Frontal cortex (tissue), 4 donors: ENCODE measurements at places on chromosomes 1 and 21. TPM values are rescaled to one million over a fixed set of nuclear protein-coding genes. Genes with fewer than 3 reads are reported as not detected.

NLRP3 gene
- 0.82 TPM for total RNA-seq

MSH4 gene
- total RNA-seq, result 1.6 TPM

FNBP1L gene
- 254 TPM for total RNA-seq

YRDC gene
- total RNA-seq, result 16.3 TPM

TSACC gene
- not detected for total RNA-seq

GJA9 gene
- not detected for total RNA-seq

GRIK3 gene
- total RNA-seq, result 30.2 TPM

IL24 gene
- under 0.01 TPM for total RNA-seq

SPRR2A gene
- not detected for total RNA-seq

H3-3A gene
- total RNA-seq, result 377 TPM

SRSF4 gene
- total RNA-seq, result 49.7 TPM

GRCh38 chr1:84436876-84437655 is 38.8 kb downstream of the DNASE2B start:
- no peak for DNase-seq

DNA sequence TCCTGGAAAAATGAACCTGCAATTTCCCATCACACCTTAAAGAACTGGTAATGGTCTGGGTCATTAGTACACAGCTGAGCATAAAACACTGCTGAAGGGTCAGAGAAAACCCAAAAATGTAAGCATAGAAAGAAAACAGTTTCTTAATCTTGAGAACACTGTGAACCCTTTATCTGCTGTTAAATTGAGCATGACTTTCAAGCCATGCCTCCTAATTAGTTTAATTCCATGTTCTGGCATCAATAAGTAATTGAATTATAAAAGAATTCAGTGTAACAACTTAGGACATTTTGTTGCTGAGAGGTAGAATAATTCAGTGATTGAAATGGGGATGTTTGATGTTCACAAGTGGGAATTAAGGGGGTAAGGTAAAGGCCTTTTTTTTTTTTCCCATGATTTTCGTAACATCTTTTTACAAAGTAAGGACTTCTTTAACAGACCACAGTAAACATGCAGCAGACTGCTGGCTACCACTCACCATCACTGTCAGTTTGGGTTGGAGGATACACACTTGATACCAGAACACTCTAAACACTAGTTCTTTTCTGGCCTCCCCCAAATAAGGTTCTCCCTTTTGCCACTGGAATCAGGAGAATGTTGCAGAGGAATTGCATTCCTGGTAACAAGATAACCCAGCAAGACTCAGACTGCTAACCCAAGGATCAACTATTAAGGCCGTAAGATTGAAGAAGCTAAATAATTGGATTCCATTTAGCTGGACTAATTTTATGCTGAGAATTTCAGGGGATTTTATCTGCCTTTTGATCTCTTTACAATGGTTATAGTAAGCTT is 3.0 kb downstream of the RWDD3 start:
- no peak for DNase-seq

DNA sequence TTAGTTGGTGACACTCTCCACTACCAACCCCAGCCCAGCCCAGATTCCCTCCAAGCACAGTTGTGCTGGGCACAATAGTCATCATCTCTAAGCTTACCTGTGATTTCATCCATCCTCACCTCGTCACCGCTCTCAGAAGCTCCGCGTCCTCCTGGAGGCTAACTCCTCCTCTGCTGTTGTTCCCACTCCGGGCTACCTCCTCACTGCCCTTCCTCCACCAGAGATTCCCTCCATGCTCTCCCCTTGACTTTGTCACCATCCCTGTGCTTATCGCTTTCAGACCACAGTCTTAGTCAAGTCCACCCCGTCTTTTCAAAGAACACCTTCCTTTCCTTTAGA is 47.0 kb upstream of the KIF26B start:
- no peak for DNase-seq

DNA sequence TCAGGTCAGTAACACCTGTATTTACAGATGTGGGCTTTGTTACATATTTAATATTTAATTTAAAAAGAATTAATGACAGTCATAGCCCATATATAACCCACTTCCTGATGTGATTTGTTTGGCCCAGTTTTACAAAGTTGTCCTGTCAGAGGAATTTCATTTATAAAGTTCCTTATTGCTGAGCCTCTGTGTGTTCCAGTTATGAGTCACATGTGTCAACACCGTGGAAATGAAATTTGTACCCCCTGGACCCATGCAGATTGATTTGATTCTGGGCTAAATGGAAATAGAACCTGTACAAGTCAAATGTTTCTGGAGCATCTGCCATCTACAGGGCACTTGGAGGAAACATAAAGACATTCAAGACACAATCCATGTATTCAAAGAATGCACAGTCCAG is 149.2 kb downstream of the CACNA1E start:
- DNase-seq, result no peak

DNA sequence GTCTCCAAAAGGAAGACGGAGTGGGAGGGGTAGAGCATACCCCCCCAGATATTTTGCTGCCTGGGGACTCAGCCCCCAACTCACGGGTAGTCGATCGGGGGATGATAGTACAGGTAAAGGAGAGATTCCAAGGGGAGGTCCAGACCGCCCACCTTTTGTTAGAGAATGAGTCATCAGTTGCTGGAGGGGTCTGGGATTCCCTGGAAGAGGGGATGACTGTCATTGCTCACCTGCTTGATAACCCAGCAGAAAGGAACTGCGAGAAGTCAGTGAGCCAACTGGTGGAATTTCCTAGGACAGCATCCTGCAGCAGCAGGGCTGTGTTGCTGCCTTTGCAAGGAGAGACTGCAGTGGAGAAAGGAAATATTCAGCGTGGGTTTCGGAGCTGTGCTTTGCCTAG is 64.4 kb downstream of the MACF1 start:
- no peak for DNase-seq

DNA sequence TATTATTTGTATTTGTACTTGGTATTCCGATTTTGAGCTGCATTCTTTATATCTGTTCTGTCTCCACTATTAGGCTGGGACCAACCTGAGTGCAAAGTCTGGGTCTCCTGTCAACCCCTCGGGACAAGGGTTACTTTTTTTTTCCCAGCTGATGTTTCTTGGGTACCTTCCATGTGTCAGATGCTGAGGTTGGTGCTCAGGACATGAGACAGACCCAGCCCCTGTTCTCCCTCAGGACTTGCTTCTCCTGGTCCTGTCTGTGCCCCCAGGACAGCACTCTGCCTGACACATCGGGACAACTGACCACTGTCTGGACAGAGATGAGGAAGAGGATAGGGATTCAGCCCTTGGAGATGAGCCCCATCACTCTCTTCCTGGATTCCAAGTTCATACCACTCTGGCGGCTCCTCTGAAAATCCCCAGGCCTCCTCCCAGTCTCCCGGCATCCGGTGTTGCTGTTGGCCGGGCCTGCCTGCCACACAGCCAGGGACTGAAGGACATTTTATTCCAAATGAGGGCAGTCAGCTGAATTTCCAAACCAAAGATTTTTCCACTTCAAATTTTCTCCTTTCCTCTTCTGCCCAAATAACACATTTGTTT is 55.6 kb upstream of the FMOD start:
- no peak for DNase-seq

DNA sequence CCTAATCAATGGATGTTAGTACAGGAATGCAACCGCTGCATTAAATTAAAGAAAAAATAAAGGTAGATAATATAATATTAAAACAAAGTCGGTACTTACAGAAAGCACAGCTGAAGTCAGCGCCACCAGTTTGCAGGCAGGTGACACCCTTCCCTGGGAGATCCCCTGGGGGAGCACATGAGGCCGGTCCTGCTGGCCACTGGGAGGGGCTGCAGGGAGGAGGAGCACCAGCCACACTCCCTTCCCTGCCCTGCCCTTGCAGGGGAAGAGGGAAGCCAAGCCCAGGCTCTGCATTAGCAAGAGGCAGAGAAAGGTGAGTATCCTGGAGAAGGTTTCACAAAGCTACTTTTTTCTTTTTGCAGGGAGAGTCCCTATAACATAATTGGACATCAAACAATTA is 507.0 kb downstream of the AJAP1 start:
- no peak for DNase-seq

DNA sequence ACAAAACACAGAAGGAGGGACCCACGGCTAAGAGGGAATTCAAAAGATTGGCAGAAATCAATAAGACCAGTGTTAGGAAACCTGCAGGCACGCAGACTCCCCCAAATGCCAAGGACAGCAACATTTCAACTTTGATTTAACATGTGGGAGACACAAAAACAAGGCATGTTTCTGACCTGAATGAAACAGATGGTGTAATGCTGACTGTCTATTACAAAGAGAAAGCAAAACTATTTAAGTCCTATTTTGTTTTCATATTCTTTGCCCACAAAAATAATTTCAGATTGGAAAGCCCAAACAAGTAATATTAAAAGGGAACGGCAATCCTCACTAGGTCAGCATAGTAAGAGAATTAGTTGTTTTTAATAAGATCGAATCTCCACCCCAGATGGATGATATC is 107.9 kb downstream of the S1PR1 start:
- DNase-seq, result no peak

DNA sequence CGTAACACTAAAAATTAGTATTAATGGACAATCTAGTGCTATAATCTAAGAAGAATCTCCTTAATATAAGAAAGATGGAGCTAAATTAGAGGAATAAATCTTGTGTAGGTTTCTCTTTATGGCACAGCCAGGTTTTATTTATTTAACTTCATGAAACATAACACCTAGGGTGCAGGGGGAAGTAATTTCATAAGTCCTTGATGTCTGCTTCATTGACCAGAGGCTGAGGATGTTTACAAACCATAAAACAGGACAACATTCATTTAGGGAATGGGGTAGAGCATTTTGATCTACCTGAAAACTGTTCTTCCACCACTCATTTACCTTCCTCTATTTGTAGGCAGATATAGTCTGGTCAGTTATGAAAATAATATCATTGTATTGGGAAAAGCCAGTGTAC is 95.5 kb downstream of the NGF start:
- DNase-seq, result no peak

DNA sequence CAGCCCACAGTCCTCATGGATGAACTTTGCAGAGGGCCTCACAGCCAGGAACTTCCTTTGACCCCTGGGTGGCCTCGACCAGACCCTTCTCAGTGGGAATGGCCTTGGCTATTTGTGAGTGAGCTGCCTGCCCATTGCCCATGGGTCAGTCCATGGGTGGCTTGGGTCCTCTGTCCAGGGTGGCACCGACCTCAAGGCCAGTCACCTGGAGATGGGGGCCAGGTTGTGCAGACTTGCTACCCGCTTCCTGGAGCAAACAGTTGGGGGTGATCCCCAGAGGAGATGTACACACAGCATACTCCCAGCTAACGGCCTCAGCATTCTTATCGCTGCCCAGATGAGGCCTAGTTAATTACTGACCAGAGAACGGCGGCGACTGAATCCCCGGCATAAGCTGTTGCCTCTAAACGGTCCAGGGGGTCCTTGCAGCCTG is 23.1 kb upstream of the IFNLR1 start:
- DNase-seq, result no peak

DNA sequence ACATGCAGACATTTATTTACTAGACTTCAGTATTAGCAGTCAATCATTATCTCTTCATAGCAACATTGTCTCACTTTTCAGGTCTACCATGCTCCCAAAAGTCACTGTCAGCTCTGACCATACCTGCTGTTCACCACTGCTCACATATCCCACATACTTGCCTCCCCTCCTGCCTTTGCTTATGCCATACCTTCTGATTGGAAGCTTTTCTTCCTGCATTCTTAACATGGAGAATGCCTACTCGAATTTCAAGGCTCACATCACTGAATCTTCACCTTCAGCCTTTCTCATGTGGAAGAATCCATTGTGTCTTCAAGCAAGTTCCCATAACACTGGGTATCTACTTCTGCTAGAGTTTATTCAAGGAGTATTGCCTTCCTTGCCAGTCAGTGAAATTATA is 135.4 kb downstream of the NTNG1 start:
- DNase-seq, result no peak

DNA sequence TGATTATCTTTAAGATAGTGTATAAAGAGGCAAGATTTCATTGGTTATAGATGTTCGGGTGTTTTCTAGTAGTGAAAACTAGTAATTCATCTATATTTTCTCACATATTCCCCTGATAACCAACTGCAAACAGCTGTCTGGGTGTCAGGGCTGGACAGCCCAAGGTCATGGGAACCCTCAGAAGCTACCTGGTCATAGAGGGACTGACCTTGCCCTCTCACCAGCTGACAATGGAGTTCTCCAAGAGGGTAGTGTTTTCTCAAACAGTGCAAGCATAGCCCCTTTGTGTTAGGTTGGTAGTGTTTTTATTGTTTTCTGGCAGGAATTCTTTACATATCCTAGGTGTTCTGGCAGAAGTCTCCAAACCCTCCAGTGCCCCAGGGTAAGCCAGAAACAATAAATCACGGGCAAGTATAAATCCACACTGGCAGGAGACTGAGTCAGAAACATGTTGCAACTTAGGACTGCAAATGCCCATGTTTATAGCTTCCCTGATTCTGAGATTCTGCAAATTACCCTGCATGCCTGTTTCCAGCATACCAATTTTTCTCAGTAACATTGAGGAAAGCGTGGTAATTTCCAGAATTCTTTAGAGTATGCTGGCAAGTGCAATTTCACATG is 82.8 kb upstream of the ATP1A1 start:
- no peak for DNase-seq

DNA sequence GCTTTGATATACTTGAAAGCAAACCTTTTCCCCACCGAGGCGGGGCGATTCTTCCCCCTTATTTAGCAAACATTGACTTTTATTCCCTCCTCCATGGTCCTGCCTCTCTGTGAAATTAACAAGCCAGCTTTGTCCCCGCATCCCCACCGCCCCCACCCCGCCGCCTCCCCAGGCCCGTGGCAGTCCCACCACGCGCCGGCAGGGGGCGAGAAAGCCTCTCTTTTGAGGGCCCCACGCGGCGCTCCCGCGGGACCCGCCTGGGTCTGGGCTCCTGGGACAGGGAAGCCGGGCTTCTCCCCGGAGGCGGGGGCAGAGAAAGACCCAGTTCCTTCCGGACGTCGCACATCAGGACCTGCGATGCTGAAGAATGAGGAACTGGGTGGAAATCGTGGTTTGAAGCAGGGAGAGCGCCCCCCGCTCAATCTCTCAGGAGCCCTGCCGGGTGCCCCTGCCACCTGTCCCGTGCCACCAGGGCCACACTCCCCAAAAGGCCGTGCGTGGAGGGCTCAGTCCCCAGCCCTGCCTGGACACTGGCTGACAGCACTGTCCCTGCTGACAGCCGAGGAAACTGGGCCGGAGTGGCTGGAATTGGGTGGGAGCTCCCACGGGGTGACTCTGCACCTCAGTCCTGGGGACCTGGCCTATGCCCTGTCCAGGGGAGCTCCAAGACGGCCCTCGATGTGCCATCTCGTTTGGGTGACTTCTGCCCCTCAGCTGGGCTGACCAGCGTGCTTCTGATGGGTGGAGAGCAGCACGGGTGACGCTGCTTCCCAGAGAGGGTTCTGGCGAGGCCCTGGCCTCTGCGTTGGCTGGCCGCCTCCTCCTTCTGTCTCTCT is 8.6 kb upstream of the ACTRT2 start:
- peak; percentile 86 for DNase-seq

- DNase-seq, result no peak
These were observed 9.4 kb downstream of the IVL start for GRCh38 chr1:152917794-152918193.
